ENCODE measurements at places on chromosomes 1 and 21. TPM values are rescaled to one million over a fixed set of nuclear protein-coding genes. Genes with fewer than 3 reads are reported as not detected.

ENTREP3 gene
- total RNA-seq: 45.5 TPM

RAB3B gene
- total RNA-seq: 0.05 TPM

PLD5 gene
- total RNA-seq: not detected

PRAMEF6 gene
- total RNA-seq: not detected

OR6K3 gene
- total RNA-seq: not detected

RAB42 gene
- total RNA-seq: 0.27 TPM
